NCI-H82 (cell line): ENCODE measurements at places on chromosomes 7 and 10.
A peak's percentile ranks its signal among the peaks of the same experiment; 100 is the strongest.

DNA sequence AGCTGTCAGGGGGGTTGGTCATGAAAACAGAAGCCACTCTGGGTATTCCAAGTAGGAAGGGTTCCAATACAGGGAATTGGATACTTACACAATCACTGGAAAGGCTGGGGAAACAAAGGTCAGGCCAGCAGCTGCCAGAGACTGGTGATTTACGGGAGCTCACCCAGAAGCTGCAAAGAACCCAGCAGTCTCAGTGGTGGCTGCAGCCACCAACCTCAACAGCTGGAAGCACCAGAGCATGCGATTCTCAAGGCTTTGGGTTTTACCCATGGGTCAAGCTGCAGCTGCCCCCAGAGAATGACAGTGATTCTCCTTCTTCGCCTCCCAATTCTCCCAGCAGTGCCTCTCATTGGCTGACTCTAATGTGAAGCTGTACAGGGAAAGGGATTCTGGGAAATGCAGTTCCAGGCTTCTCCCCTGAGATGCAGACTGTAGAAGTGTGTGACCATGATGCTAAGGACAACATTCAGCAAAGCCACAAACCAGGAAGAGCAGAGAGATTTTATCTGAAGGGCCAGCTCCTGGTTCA, 107.2 kb upstream of the TCF7L2 start:
- peak; percentile 19 for DNase-seq

- no peak for DNase-seq
Observed at GRCh38 chr10:17410907-17411306, 43.5 kb downstream of the ST8SIA6 start.

- DNase-seq, result no peak
Observed at GRCh38 chr7:70390251-70390650, 741.7 kb upstream of the GALNT17 start.

DNA sequence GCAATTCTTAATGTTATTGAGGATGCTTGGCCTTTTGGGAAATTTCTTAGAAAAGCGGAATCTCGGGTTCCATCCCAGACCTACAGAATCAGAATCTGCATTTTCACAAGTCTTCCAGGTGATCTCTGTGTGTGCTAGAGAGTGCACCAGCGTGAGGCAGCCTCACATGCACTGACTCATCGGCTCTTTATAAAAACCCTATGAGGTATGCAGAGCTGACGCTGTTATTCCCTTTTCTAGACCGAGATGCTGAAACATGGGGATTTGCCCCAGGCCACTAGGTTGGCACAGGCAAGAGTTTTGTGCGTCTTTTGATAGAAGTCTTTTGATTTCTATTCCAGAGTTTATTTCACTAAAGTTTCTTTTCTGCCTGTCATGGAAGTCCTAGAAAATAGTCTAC, 61.2 kb downstream of the CDCA7L start:
- no peak for DNase-seq

GRCh38 chr10:33930079-33930478, 595.6 kb upstream of the NRP1 start:
- DNase-seq, result no peak

- no peak for DNase-seq
Observed at GRCh38 chr10:111973306-111973705, 210.3 kb downstream of the GPAM start.

- no peak for DNase-seq
Observed at GRCh38 chr7:155198196-155198892, 99.3 kb upstream of the INSIG1 start.

- no peak for DNase-seq
Observed at GRCh38 chr10:10126218-10126617, 891.5 kb upstream of the CELF2 start.

DNA sequence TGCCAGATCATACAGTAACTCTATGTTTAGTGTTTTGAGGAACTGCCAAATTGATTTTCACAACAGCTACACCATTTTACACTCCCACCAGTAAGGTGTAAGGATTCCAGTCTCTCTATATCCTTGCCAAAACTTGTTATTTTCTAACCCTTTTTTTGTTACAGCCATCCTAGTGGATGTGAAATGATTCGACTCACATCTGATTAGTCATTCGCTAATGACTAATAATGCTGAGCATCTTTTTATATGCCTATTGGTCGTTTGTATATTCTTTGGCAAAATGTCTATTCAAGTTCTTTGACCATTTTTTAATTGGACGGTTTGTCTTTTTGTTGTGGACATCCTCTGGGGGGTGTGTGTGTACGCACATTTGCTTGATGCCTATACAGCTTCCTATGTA, 142.8 kb downstream of the DGKB start:
- DNase-seq, result no peak

GRCh38 chr7:109639561-109639960, 1069.9 kb downstream of the DNAJB9 start:
- DNase-seq, result peak; percentile 20

DNA sequence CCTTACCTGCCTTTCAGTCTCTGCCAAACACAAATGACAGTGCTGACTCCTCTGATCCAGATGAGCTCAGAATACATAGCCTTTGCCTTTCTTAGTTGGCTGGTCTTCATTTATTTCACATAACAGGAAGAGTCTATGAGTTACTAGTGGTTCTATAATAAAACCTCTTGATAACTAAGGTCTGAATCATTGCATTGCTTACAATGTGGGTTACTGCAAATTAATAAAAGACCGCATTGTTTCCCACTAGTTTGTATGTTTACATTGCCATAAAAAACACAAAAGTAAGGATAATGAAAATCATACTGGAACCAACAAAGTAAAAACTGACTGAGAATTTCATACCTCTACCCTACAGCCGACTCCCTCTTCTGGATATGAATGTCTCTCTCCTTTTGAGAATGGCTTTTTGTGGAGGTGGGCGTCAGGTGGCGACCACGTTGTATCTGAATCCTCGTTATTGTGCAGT, 62.0 kb upstream of the AKR1E2 start:
- DNase-seq, result no peak

DNA sequence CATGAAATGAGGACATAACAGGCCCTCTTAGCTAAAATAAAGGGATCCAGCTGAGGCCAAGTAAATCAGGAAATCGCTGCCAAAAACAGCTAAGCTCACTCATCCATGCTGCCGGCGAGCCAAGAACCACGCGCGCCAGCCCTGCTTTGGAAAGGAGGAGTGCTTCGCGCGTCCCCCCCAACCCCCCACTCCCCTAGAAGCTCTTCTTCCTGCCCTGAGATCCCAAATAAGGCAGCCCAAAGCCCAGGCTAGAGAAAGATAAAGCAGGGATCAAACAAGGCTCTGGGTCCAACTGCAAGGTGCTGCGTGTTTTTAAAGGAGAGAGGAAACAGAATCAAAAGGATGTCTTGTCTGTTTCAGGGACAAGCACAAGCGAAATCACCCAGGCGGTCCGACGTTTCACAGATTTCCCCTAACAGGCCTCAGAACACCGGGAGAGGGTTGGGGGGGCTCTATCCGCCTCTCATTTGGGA, 168.3 kb upstream of the AUTS2 start:
- DNase-seq, result peak; percentile 32

DNA sequence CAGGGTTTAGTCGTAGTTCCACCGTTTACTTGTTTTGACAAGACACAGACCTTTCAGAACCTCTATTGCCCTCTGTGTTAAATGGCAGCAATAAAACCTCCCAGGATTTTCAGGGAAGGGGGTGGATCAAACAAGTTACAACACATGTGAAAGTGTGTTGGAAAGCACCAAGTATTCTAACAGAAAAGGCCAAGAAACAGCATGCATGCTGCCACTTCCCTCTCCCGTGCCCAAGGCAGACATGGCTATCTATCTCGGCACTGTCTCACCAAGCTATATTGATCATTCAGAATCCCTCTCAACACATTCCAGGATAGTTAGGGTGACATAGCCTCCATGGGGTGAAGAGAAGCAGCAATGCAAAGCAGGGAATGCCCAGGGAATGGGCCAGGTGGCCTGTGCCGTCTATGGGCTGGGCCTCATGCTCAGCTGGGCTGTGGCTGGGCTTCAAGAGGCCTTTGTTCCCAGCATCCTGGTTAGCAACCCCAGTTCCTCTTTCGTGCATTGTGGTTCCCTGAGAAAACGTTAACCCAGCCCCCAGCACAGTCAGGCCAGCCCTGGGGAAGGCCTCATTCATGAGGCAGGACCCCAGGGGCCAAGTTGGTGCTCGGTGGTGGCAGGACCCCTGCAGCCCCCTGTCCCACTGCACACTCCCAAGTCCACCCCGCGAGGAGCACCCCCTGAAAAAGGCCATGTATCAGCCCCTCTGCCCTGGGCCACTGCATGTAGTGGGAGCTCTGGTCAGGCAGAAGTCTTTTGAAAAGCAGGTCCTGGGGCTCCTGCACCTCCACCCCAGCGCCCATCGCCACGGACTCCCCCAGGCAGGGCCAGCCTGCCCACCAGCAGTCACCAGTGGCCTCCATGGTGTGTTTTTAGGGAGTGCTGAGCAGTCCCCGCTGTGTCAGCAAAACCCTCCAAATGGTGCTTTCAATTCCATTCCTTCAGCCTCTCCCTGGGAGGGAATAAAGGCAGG, 25.5 kb downstream of the VSIR start:
- DNase-seq, result no peak

DNA sequence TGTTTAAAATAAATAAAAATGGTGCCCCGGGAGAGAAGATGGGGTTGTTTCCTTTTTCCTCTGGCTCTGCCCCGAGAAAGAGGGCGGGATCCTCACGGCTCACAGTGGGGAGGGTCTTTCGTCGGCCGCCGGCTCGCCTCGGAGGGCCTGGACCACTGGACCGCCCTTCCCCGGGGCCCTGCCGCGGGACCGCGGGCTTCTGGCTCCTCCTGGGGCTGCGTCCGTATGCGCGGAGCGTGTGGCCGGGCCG, 3.5 kb upstream of the IGF2BP3 start:
- DNase-seq, result peak; percentile 75

GRCh38 chr10:75294866-75295701, 59.3 kb upstream of the COMTD1 start:
- DNase-seq, result peak; percentile 80

DNA sequence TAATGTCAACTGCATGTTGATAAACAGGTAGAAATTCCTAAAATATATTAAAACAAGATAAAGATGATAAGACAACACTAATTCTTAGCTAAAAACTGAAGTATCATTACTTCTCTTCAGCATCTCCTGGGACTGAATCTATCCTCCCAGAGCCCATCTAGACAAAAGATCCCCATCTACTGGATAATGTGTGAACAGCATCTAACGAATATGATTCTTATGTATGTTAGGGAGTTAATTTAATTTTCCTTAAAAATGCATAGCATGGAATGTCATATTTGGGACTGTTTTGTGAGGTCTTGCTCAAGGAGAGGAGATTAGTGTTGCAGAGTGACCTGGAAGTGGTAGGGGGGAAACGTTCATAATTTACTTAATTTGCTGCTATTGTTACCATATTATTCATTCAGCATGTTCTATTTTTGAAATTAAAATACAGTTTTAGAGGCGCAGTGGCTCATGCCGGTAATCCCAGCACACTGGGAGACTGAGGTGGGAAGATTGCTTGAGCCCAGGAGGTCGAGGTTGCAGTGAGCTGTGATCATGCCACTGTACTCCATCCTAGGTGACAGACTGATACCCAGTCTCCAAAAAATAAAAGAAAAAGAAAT, 305.1 kb upstream of the CSTF2T start:
- peak; percentile 49 for DNase-seq

- DNase-seq, result no peak
Observed at GRCh38 chr10:117159390-117159789, 21.3 kb upstream of the VAX1 start.

DNA sequence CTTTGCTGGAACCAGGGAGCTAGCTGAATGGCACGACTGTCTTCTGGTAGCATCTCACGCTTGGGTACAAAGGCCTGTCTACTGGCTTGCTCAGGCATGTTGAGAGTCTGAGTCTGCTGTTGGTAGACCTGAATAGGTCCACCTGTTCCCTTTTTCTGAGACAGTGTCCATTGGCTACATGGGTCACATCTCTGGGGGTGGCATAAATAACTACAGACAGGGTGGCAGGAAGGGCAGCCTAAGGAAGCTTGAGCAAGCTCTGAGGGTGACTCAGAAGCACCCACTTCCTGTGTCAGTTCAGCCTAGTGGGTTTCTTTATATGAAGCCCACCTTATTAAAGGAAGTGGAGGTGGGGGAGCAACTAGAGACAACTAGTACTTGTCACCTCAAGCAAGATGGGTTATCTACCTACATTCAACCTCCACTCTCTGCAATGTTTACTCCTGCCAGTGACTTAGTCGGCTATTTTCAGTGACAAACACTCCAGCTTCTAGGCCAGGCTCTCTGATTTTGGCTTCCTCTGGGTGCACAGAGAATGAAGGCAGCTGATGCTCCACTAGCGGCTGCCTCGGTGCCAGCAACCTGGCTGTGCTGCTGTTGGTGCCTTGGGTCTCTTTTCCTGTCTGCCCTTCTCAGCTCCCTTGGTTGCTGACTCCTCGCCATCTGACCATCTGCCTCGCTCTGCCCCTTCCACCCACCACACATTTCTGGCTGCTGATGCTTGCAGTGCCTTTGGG, 5.7 kb upstream of the ZYX start:
- DNase-seq, result no peak

- no peak for DNase-seq
Observed at GRCh38 chr10:6532321-6532720, 47.8 kb downstream of the PRKCQ start.

- DNase-seq, result no peak
Observed at GRCh38 chr10:15378569-15378968, 7.5 kb upstream of the FAM171A1 start.

DNA sequence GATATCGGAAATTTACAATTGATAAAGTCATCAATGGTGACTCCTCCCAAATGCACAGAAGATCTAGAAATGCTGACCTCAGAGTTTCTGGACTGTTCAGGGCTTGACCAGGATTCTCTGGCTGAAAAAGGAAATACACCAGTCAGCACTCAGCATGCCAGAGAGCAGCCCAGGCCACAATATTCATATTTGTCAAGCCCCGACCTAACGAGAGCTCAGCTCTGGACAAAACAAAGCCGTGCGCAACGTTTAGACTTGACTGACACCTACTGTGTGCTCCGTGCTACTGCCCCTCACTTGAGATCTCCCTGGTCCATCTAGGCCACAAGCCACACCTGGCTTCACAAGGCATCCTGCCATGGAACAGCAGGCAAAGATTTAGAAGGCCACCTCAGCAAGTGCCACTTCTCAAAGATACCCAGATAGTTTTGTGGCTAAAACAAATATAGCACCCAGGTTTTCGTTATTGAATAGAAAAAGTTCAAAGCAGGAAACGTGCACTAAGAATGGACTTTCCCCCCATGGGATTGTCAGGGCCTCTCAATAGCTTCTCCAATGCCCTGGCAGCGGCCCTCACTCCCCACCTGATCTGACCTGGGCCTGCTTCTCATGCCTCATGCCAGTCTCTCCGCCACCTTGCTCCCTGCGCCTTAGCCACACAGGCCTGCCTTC, 218.3 kb downstream of the FAM107B start:
- peak; percentile 7 for DNase-seq

DNA sequence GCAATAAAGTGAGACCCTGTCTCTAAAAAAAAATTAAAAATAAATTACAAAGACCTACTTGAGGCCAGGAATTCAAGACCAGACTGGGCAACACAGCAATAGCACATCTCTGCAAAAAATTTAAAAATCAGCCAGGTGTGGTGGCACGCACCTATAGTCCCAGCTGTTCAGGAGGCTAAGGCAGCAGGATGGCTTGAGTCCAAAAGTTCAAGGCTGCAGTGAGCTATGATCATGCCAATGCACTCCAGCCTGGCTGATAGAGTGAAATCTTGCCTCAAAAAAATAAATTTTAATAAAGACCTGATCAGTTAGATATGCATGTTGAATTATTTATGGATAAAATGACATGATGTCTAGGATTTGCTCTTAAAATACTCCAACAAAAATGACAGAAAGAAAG, 34.9 kb downstream of the P4HA1 start:
- DNase-seq, result no peak

- no peak for DNase-seq
Observed at GRCh38 chr10:121032460-121032859, 181.3 kb downstream of the WDR11 start.
